ENCODE measurements at places on chromosomes 7 and 10. TPM values are rescaled to one million over a fixed set of nuclear protein-coding genes. Genes with fewer than 3 reads are reported as not detected.

DNA sequence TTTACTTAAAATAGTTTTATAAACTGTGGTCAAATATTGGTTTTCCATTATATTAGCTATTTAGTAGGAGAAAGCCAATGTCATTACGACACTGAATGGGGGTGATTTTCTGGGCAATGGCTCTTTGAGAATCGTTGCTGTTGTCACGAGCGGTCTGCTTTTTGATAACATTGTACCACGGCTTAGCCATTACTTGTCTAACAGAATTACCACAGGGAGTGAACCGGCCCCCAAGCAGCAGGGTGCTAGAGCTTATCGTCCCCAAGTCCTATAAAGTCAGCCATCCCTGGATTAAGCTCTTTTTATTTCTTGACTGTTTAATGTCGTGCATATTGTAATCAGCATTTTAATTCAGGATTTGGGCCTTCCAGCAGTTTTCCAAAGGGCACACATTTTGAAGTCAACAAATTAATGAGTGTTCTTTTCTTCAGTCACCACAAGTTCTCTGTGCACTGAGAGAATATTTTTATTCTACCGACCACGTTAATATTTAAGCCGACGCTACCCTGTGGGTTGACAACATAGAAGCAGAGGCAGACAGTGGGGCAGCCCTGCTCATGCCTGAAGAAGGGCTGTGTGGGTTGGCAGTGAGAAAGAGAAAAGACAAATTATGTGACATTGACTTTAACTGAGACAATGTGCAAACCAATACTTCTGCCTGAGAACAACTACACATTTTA, 125.8 kb downstream of the ICA1 start:
- DNase-seq = no peak

GRCh38 chr7:11539853-11540252, 292.1 kb downstream of the THSD7A start:
- DNase-seq = no peak

The WBP1L gene
- 165 TPM for total RNA-seq

The SPACDR gene
- total RNA-seq = not detected

DNA sequence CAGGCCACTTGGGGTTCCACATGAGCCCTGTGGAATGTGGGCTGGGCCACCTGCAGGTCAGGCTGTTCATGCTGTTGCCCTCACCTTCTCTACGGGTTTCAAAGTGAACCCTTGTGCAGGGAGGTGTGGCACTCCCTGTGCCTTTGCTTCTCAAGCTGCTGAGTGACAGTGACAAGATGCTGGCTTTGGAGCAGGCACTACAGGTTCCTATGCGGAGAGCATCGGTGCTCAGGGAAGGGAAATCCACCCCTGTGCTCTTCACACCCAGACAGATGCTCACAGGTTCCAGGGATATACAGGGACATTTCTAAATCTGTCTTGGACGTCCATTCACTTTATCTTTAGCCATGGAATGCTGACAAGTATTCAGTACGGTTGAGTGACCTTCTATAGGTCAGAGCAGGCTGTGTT, 1005.0 kb downstream of the LRMDA start:
- DNase-seq = no peak

GRCh38 chr10:7412928-7413282, 2.1 kb upstream of the SFMBT2 start:
- DNase-seq = no peak

The HMX2 gene
- total RNA-seq = not detected

- no peak for DNase-seq
These were observed 138.2 kb downstream of the PLCE1 start for GRCh38 chr10:94131885-94132284.

The CYP2E1 gene
- 18.3 TPM for total RNA-seq

The COL13A1 gene
- 1.3 TPM for total RNA-seq

The SEPTIN7 gene
- 122 TPM for total RNA-seq

- no peak for DNase-seq
These were observed 131.8 kb upstream of the UNC5B start for GRCh38 chr10:71080381-71081228.

The ANKRD26 gene
- total RNA-seq = 2.4 TPM

GRCh38 chr10:13018171-13018570, 16.7 kb upstream of the CCDC3 start:
- no peak for DNase-seq

The NDUFA5 gene
- 41.9 TPM for total RNA-seq

Data from lower leg skin (tissue), 4 donors.